ENCODE measurements at places on chromosomes 16 and 17. TPM values are rescaled to one million over a fixed set of nuclear protein-coding genes. Genes with fewer than 3 reads are reported as not detected.

Gene NPIPB6
- not detected for total RNA-seq

Gene C1QTNF8
- not detected for total RNA-seq

Gene C16orf96
- total RNA-seq, result not detected

Gene CBLN1
- 0.23 TPM for total RNA-seq

Gene CORO7
- total RNA-seq, result 96.6 TPM

Gene PRSS36
- total RNA-seq, result not detected
